Neural crest cell (in vitro differentiated cells): ENCODE measurements at places on chromosomes 6 and 20. TPM values are rescaled to one million over a fixed set of nuclear protein-coding genes. Genes with fewer than 3 reads are reported as not detected.

The CDC40 gene
- 17.5 and 17.9 TPM in 2 replicates for total RNA-seq

The DLL1 gene
- 53.9 and 59.8 TPM in 2 replicates for total RNA-seq

The TRERF1 gene
- total RNA-seq = 12.4 and 14.0 TPM in 2 replicates

GRCh38 chr6:5180636-5181035, 80.1 kb downstream of the LYRM4 start:
- DNase-seq = no peak

GRCh38 chr6:135161411-135162395, 19.4 kb upstream of the MYB start:
- DNase-seq = no peak

DNA sequence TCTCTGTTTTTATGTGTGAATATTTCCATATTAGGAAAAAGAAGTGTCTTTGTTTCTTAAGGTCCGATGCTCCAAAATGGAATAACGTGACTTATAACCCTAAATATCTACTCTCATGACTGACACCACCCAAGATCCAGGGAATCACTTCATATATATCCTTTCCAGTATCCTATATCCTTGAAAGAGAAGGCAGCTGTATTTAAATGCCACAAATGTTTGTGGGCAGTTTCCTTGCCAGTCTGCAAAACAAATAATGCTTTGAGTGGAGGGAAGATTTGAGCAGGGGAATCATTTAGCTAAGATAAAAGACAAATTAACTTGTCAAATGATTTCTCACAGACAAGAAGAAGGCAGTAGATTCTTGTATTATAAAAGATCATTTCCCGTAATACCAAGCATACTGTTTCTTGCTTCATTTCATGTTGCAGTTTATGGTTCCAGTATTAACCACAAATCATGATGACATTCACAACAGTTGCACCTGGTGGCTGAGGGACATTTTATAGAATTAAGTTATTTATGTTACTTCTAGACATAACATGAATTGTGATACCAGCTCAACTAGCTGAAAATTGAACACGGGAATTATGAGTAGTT, 30.0 kb upstream of the FABP7 start:
- no peak for DNase-seq

GRCh38 chr6:35077713-35078105, 63.4 kb downstream of the TCP11 start:
- DNase-seq = no peak

DNA sequence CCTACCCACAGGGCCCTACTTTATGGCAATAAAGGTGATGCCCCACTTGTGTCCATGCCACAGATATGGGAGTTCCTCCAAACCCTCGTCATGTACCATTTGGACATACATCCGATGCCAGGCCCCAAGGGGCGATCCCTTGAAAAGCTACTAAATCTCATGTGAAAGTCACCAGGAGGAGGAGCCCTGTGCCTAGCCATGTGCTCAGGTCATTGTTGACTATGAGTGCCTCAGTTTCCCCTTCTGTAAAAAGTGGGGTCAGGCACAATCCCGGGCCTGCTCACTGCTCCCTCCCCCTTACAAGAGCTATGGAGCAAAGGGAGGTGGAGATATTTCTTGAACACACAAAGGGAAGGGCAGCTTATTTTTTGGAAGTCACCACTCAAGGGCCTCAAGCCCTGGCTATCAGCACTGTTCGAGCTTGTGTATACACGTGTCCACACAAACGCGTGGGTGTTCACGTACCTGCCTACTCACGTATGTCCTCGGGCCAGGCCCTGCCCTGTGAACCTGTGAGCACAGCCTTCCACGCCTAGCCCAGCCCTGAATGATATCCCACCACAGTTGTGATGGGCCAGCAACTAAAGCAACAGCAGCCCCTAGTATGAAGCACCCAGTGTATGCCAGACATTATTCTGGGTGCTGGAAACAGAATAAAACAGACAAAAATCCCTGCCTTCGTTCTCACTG, 1.9 kb downstream of the ACTL10 start:
- DNase-seq = no peak

GRCh38 chr6:111796310-111796918, 76.8 kb downstream of the FYN start:
- no peak for DNase-seq

- DNase-seq = no peak
These were observed 246.8 kb downstream of the QKI start for GRCh38 chr6:163661272-163661671.

GRCh38 chr6:135994857-135995544, 143.5 kb downstream of the PDE7B start:
- DNase-seq = no peak
